ENCODE measurements at places on chromosomes 16 and 17. TPM values are rescaled to one million over a fixed set of nuclear protein-coding genes. Genes with fewer than 3 reads are reported as not detected.

GRCh38 chr17:20072692-20072992, 63.5 kb downstream of the SPECC1 start:
- no peak for DNase-seq

DNA sequence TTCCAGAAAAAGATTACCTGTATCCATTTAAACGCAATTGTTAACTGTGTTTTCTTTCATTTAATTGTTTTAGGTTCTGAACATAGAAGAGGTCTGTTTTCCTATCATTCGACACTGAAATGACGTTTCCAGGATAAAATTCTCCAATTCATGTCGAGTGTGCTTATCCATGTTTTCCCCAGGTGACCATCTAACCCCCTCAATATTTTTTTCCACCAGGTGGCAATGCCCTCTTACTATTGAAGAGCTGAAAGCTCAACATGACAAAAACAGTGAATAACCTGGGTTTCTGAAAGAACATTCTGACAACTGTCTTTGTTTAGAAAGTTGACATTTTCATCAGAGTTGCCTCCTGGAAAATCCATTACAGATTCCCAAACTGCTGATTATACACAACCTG, 948.7 kb downstream of the KCNJ2 start:
- no peak for DNase-seq

- DNase-seq: no peak
These were observed 977.4 kb downstream of the KCNJ18 start for GRCh38 chr17:22669721-22670120.

GRCh38 chr16:81717662-81718189, 61.4 kb upstream of the PLCG2 start:
- no peak for DNase-seq

- no peak for DNase-seq
These were observed 9.4 kb downstream of the C16orf89 start for GRCh38 chr16:5056352-5056751.

GRCh38 chr16:7602291-7602950, 269.8 kb downstream of the RBFOX1 start:
- DNase-seq: no peak

GRCh38 chr16:23561586-23561985, 4.1 kb downstream of the UBFD1 start:
- no peak for DNase-seq

DNA sequence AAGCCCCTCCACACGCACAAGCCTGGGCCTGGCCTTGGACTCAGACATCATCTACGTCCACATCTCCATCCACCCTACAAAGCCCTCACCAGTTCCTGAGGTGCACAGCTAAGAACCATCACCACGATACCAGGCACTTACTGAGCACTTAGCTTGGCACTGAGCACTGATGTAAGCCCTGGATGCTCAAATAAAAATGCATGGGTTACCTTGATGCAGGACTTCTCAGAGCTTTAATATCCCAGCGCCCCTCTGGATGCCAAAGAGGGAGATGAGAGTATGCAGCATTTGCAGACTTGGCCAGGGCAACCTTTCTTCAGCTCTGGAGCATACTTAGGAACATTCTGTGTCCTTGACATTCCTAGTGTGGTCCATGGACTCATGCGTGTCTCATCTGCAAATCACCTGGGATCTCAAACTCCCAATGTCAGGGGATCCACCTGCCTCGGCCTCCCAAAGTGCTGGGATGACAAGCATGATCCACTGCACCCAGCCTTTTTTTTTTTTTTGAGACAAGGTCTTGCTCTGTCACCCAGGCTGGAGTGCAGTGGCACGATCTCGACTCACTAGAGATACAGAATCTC, 69.8 kb downstream of the RAB11FIP4 start:
- no peak for DNase-seq

Gene PDIA2
- 0.85 TPM for total RNA-seq

Gene C17orf100
- 2.1 TPM for total RNA-seq

Gene UNKL
- 45.5 TPM for total RNA-seq

Gene WSCD1
- 4.8 TPM for total RNA-seq

Measured in sciatic nerve (tissue), 2 donors.